ENCODE measurements at places on chromosomes 2 and 18.

- no peak for DNase-seq
Measured at GRCh38 chr18:9796935-9797549, 88.7 kb upstream of the TXNDC2 start.

DNA sequence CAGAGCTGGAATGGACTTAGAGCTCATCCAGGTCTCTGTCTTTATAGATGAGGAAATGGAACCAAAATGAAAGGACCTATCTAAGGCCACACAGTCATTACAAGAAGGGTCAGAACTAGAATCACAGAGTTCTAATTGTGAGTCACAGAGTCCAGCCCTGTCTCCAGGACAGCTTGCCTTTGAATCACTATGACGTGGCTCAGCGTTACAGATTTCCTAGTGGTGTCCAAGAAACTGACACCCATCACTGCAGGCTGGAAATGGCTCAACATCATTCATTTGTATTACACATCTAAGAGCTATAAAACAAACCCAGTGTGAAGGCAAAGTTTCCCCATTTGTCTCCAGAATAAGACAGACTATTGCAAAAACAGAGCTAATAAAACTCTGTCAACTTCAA, 164.3 kb upstream of the SIX2 start:
- no peak for DNase-seq

DNA sequence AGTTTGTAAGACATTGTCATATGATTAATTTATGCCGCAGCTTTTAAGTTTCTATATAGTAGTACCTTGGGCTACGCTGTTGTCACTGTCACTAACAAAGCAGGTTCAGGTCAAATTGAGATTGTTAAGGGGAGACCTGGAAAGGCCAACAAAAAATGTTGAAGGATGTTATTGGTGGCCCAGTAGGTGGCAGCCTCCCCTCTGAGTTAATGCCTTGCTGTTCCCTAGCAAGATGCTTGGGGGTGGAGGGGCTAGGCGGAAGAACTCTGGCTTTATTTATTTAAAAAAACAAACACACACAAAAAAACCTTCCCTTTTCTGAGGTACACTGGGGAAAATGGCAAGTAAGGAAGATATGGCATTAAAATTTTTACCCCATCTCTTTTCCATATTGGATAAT, 128.3 kb upstream of the ATP5MC3 start:
- DNase-seq: no peak

DNA sequence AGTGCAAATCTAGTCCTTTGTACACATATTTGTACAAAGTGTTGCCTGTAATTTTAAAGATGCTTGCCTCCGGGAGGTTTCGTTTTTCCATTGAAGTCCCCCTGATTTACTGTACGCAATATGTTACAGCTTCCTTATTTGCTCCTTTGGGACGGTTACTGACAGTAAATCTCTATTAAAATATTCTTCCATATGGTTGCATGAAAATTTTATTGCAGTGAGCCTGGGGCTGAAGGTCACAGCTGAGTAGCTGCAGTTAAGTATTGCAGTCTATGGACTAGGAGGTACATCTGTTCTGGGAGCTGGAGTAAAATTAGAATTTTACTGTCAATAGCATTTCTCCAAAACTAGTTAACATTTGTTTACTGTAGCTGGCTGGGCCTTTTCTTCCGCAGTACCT, 119.2 kb downstream of the ETAA1 start:
- no peak for DNase-seq

DNA sequence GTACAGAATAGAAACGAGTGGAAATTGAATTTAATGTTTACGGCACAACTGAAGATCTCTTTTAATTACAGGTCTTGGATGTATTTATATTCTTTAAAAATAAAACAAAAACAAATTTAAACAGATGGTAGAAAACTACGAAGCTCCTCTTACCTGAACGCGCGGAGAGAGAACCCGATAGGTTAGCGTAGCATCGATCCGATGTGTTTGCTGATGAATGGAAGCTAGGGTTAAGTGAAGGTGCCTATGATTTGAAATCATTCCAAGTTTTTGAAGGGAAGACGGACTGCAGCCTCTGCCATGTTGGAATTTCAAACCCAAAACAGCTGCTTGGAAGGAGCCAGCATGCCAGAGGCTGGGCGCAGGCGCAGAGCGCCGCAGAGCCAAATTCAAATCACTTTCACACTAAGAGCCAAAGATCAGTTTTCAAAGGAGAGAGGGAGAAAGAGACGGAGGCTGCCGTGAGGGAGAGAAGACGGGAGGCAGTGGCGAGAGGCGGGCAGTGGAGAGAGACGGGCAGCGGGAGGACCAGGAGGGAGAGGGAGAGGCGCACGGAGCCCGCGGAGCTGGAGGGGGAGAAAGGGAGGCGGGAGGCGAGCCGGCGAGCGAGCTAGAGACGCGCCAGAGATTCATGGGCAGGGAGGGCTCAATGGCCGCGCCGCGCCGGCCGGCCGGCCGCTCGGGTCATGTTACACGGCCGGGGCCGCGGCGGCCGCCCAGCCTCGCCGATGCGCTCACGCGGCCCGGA, at the start of gene FIGN:
FIGN (minus strand) TSS at position 324 of the 748 bp plus-strand sequence. CDS start 1,081 bp downstream, outside the sequence.
- no peak for DNase-seq

- no peak for DNase-seq
Measured at GRCh38 chr2:77005522-77005921, 516.7 kb downstream of the LRRTM4 start.

DNA sequence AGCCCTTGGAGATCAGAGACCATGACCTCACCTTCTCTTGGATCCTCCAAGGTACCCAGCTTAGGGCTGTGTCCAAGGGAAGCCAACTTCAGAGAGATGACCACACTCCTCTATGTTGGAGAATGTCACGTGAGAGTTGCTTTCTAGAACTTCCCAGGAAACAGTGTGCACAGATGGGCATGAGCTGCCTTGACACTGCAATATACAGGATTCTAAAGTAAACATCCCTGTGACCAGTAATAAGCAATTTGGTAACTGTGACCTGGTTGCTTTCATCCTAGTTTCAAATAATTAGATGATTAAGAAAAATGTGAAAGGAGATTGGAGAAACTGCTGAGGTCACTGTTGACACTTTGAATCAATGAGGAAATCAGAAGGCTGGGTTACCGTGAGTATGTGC, 181.1 kb upstream of the EPAS1 start:
- no peak for DNase-seq

- DNase-seq: no peak
Measured at GRCh38 chr18:50231621-50232020, 34.7 kb downstream of the CFAP53 start.

- DNase-seq: no peak
Measured at GRCh38 chr18:44852818-44853217, 172.1 kb downstream of the SETBP1 start.

DNA sequence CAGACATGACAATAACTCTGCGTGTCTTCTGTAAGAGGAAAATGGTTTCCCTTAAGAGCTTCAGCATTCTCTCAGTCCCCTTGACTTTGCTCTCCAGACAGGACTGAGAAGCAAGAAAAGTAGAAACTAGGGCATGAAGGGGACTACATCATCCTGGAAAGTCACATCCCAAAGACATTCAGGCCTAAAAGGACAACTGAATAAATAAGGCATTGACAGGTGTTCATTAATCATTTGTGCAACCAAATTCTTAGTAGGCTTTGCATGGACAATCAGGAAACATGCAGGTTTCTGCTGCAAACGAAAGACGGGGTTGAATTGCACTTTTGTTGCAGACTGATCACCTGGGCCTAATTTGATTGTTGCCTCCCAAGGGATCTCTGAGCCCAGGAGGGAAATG, 1.2 kb upstream of the SGPP2 start:
- DNase-seq: no peak

GRCh38 chr2:208781166-208781565, 374.6 kb downstream of the PTH2R start:
- no peak for DNase-seq

DNA sequence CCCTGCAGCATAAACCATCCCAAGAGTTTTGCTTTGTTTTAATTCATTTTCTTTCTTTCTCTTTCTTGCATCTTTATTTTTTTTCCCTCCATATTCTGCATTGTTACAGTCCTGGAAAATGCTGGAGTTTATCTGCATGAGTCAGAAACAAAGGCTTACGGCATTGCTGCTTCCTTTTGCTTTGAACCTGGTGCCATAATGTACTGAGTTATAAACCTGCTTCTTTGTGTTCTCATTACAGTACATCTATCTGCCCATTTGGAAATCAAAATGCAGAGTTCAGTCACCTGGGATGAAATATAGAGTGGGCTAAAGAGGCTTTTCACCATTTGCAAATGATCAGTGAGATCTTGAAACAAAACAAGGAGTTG, 1009.2 kb upstream of the FANCL start:
- DNase-seq: no peak

DNA sequence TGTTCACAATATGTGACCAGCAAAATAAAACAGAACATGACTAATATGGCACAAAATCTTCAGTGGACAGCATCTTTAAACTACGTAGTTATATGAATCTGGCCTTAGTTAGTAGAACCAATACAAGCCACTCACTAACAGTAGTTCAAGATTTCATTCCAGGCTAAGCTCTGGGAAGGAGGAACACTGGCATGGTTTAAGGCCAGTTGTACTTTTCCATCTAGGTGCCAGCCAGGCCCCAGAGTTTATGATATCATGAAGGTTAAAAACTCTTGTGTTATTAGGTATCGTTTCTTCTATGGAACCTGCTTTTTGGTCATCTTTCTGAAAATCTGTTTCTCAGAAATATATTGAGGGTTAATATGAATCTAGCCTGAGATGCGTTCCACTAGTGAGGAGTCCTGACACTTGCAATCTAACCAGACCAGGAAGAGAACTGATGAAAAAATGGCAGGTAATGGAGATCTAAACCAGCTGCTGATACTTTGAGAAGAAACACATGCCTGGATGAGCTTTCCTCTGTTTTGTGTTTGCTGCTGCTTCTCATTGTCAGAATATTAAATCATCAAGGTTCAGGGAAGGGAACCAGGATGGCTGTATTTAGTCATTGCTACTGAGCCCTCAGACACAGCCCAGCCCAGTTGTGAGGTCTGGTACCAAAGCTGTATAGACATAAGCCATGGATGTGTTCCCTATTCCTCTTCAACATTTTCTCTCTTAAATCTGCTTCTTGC, 182.8 kb upstream of the SETBP1 start:
- DNase-seq: no peak

DNA sequence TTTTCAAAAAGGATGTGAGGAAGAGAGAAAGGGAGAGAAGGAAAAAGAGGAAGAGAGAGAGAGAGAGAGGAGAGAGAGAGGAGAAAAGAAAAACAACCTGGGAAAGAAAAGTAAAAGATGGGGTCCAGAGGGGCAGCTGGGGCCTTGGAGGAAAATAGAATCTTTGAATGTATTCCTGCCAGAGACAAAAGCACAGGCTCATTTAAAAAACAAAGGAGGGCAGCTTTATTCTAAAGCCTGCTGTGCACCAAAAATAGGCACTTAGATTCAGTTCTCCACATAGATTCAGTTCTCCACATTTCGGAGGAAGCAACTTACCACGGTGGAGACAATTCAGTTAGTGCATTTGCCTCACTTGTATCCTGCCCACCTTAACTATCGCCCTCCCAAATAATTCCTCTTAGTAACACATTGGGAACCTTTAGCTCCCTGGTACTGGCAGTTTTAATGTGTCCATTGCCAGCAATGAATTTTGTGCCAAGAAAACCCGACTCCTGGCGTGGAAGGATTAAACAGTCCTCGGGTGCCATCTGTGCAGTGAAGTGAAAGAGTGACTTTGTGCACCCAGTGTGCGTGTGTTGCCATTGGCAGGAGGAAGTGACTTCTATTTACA, 71.3 kb downstream of the DPP4 start:
- DNase-seq: no peak

DNA sequence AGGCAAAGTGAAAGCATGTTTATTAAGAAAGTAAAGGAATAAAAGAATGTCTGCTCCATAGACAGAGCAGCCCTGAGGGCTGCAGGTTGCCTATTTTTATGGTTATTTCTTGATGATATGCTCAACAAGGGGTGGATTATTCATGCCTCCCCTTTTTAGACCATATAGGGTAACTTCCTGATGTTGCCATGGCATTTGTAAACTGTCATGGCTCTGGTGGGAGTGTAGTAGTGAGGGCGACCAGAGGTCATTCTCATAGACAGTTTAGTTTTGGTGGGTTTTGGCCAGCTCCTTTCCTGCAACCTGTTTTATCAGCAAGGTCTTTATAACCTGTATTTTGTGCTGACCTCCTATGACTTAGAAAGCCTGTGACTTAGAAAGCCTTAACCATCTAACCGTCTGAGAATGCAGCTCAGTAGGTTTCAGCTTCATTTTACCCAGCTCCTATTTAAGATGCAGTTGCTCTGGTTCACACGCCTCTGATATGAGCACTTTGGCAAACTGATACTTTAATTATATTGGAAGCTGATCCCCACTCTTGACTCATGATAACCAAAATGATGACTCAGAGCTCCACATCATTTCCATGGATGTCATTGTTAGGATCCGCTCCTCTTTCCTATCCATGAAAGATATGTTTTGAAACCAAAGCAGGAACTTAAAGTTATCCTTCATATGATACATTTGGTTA, 14.5 kb upstream of the ERMN start:
- DNase-seq: no peak

DNA sequence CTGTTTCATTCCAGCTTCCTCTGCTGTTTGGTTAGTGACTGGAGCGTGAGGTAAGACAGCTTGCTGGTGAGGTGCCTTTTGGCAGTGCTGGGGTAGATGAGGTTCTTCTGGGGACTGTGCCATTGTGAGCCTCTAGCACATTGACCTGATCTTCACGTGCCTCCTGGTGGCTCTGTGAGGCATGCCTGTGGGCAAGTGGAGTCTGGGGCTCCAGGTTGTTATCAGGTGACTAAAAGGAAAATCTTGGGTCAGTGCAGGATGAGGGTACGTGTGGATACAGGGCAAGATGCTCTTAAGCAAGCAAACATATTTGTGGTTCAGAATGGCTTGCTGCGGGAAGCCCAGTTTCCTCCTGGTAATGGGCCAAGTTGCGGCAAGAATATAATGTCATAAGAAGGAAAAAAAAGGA, 75.4 kb downstream of the FHOD3 start:
- DNase-seq: no peak

- no peak for DNase-seq
Measured at GRCh38 chr18:811182-811891, 705 bp downstream of the YES1 start.

DNA sequence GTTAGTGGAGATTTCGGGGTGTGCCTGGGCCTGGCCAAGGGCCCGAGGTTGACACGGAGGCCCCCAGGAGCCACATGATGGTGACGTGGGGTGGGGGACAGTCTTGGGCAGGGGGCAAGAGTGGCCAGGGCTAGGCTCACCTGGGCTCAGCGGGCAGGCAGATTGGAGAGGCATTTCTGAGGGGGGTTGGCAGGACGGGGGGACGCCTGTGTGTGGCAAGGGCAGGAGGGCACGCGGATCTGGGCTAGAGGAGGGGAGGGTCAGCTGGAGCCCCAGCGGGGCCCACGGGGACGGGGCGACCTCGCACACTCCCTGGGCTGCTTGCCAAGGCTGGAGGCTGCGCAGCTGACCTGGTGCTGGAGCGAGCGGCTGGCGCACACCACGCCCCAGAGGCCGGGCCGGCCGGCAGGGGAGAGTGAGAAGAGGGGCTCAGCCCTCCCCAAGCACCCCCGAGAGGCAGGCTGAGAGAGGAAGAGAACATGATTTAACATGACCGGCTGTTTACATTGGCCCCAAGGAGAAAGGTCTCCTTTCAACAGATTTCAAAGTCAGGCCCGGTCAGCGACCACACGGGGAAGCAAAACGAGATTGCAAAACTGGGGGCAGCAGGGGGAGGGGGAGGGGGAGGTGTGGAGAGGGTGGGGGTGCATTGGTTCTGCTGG, 38.0 kb upstream of the SNED1 start:
- no peak for DNase-seq

- no peak for DNase-seq
Measured at GRCh38 chr18:57885931-57886330, 82.8 kb upstream of the ATP8B1 start.

GRCh38 chr2:102708847-102709559, 52.8 kb upstream of the TMEM182 start:
- no peak for DNase-seq

- no peak for DNase-seq
Measured at GRCh38 chr2:98601532-98602132, 6.7 kb downstream of the COA5 start.

Measured in T-helper 9 cell (primary cell).